ENCODE measurements at places on chromosomes 3 and 15.

- no peak for DNase-seq
Measured at GRCh38 chr15:89192766-89193165, 28.6 kb downstream of the RLBP1 start.

DNA sequence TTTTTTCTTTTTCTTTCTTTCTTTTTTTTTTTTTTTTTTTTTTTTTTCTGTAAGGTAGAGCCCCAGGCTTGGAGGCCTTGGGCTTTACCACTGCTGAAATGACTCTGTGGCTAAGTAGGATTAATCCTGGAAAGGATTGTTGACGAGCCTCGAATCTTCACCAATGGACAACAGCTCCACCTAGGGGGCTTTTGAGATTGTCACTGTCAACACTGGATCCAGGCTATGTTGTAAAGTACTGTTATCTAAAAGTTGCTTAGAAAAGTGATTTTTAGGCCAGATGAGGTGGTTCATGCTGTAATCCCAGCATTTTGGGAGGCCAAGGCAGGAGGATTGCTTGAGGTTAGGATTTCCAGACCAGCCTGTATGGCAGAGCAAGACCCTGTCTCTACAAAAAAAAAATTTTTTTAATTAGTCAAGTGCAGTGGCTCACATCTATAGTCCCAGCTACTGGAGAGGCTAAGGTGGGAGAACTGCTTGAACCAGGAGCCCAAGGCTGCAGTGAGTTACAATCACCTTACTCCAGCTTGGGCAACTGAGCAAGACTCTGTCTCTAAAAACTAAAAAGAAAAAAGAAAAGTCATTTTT, 41.6 kb downstream of the KLHL18 start:
- peak; percentile 12 for DNase-seq

DNA sequence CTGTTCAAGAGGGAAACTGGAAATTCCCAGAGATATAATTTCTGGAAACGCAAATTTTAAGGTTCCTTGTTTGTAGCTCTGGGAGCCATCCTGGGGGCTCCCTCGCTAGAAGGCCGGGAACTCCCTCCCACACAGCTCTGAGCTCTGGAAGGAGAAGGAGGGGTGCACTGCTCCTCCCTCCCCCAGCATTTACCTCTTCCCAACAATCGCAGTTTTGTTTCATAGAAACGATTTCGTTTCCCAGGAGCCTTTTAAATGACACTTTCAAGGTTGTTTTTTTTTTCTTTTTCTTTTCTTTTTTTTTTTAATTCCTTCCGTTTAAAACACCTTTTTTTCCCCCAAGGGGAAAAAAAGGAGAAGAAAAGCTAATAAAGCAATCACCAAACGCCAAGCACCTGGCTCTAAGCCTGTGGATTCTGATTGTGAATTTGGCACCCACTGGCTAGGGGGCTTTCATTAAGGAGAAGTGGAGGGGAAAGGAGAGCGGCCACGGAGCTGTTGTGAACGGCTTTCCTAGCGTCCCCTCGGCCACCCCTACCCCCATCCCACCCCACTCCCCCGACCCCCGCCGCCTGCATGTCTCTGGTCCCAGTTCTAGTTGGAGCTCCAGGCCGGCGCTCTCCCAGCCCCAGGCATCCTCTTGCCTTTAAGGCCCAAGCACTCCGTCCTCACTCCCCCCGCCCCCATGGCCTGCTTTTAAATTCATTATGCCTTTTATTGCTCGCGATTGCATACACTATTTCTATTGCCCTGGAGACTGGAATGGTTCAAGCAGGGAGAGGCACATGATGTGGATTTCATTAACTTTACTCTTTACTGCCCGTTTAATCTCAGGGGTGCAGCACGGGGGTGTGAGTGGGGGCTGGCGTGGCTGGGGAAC, 13.6 kb upstream of the CCDC33 start:
- peak; percentile 62 for DNase-seq

GRCh38 chr3:152518346-152518745, 249.6 kb downstream of the MBNL1 start:
- no peak for DNase-seq

DNA sequence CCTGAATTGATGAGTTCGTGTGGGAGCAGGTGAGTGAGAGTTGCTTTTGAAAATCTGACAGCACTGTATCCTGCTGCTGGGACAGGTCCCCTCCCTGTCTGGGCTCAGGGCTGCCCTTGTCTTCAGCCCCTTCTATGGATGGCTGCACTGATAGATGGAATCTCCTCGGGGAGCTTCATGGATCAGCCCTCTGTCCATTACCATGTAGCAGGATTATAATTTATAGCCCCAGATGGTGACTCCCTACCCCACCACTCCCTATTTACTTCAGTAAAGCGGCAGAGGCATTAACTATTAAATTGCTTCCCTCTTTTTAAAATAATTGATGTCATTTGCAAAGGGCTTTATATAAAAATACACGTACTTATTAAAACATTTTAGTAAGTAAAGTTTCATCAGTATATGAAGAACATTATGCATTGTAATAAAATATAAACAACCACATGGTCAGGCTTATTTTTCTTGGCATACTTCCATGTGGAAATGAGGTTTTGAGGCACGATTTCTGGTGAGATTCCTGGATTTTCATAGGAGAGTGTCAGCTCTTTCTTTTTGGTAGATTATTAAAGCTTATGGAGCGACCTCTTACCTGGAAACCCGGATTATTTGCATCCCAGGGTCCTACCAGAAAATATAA, 38.5 kb downstream of the MAP3K13 start:
- DNase-seq, result peak; percentile 97

GRCh38 chr3:187978433-187979011, 175.4 kb upstream of the LPP start:
- DNase-seq, result no peak

GRCh38 chr3:30357897-30358296, 248.5 kb upstream of the TGFBR2 start:
- no peak for DNase-seq

DNA sequence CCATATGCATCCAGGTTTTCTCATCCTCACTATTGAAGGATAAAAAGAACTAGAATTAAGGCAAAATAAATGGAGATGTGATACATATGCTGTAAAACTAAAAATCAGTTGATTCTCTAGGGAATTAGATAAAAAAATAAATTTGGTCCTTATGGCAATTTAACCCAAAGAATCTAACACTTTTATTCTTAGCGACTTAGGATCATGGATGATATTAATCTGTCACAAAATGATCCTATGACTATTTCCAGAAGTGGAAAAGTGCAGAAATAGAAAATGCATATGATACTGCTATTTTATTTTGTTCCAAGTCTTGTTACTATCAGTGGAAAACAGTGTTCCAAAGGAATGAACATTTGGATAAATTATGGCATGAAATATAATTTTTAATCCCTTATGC, 746.3 kb downstream of the ROBO2 start:
- no peak for DNase-seq

DNA sequence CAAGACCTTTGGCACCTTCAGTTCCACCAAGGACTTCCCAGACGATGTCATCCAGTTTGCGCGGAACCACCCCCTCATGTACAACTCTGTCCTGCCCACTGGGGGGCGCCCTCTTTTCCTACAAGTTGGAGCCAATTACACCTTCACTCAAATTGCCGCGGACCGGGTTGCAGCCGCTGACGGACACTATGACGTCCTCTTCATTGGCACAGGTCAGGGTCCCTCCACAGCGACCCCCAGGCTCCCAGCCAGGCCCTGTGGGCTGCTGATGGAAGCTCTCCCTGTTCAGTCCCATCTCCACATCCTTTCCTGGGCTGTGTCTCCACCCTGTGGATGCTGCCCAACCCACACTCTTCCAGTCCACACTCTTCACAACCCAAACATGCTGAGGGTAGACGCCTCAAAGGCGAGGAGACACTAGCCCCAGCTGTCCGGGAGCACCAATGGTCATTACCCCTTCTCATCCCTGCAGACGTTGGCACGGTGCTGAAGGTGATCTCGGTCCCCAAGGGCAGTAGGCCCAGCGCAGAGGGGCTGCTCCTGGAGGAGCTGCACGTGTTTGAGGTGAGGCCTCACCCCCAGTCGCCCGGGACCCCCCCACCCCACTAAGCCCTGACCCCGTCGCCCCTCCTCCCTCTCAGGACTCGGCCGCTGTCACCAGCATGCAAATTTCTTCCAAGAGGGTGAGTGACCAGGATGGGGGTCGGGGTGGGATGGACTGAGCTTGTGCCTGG, 4.3 kb upstream of the LSMEM2 start:
- peak; percentile 44 for DNase-seq

- no peak for DNase-seq
Measured at GRCh38 chr15:58330741-58331559, 100.8 kb upstream of the LIPC start.

GRCh38 chr3:53234130-53234840, 21.5 kb downstream of the TKT start:
- DNase-seq, result no peak

GRCh38 chr3:188931531-188931930, 240.2 kb upstream of the TPRG1 start:
- DNase-seq, result no peak

GRCh38 chr15:61489571-61489970, 260.5 kb upstream of the RORA start:
- DNase-seq, result no peak

Data from NCI-H2081 (cell line).